ENCODE measurements at places on chromosomes 12 and 14.

DNA sequence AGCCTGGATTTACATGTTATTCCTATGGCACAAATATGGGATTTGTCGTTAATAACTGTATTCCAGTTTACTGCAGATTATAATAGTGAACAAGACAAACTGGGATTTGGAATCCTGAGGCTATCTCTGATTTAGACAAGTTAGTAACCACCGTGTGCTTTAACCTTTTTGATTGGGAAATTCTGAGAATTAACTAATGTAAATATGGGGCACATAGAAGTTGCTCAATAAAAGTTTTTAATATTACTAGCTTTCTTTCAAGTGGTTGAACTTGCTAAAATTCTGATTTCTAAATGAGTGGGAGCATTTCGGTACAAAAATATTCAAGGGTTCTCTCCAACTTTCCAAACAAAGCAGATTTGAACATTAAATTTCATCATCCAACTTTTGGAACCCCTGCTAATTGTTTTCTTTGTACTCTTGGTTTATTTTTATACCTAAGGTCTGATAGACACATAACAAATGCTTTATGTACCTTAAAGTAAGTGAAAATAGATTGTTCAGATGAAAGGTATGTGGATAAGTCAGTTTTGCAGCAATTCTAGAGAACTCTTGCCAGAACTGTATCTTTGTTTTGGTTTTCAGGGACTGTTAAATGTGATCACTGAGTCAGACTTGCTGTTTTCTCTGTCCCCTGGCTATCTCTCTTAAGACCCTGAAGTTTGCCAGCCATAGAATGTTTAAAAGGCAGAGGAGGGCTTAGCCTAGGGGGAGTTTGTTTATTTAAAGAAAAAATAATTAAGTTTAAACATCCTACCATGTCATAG is 57.5 kb downstream of the FRS2 start:
- no peak for DNase-seq

- DNase-seq = no peak
Measured at GRCh38 chr14:88026890-88027289, 22.0 kb downstream of the GPR65 start.

DNA sequence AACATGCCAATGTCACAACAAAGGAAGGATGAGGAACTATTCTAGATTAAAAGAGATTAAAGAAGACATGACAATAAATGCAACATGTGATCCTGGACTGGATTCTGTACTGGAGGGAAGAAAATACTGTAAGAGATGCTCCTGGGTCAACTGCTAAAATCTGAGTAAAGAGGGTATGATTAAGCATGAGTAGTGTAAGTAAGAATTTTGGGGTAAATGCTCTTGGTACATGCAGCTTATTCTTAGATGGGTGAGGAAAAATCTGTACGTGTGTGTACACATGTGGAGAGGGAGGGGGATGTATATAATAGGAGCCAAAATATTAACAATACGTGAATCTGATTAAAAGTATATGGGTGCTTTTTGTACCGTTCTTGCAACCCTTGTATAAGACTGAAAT is 66.0 kb downstream of the CDC42BPB start:
- no peak for DNase-seq

- no peak for DNase-seq
Measured at GRCh38 chr12:52246720-52247621, 13.9 kb downstream of the KRT7 start.

- DNase-seq = no peak
Measured at GRCh38 chr14:61516964-61517653, 178.2 kb upstream of the HIF1A start.

- DNase-seq = no peak
Measured at GRCh38 chr14:72826039-72826438, 67.9 kb downstream of the DPF3 start.

DNA sequence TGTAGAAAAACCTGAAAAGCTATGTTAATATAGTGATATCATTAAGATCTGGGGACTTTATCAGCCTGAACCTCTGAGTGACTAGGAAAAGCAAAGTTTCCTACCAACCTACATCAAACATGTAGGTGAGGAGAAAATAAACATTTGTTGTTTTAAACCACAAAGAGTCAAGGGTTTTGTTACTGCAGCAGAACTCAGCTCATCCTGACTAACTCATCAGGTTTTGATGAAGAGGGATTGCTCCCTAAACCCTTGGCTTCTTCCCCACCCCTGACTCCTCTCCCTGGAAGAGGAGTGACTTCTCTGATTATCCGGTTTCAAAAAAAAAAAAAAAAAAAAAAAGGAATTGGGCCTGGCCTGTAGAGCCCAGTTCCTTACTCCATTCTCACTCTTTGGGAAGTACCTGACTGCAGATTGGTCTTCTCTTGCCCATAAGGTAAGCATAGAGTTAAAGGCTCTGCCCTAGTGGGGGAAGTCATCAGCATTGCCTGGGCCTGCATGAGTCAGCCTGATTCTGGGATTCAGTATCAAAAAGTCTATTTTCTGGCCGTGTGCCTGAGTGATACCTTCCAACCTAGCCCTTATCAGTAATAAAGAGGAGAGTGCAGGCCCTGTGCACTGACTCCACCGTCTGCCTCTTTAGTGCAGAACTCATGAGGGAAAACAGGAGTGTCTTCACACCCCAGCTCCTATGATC is 16.9 kb downstream of the BDKRB1 start:
- no peak for DNase-seq

GRCh38 chr14:95228240-95228639 is 70.9 kb upstream of the DICER1 start:
- no peak for DNase-seq

GRCh38 chr14:64201296-64201695 is 92.9 kb downstream of the ESR2 start:
- no peak for DNase-seq

GRCh38 chr12:89988188-89988915 is 279.7 kb upstream of the ATP2B1 start:
- no peak for DNase-seq

- DNase-seq = no peak
Measured at GRCh38 chr14:81161088-81161487, 59.7 kb downstream of the GTF2A1 start.

DNA sequence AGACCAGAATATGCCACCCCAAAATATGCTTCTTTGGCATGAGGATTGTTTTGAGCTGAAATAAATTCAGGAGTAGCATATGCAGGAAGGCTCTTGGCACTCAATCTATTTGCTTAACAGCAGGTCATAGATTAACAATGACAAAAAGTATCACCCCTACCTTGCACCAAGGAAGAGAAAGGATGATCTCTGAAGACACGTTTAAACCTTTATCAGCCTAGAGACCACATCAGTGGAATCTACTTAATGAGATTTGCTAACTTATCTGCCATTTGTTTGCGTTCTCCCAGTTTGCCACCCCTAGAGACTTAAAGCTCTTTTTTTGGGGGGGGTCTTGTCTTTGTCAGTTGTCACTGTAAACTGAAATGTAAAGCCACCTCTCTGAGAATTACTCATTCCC is 1278.7 kb upstream of the USP15 start:
- no peak for DNase-seq

DNA sequence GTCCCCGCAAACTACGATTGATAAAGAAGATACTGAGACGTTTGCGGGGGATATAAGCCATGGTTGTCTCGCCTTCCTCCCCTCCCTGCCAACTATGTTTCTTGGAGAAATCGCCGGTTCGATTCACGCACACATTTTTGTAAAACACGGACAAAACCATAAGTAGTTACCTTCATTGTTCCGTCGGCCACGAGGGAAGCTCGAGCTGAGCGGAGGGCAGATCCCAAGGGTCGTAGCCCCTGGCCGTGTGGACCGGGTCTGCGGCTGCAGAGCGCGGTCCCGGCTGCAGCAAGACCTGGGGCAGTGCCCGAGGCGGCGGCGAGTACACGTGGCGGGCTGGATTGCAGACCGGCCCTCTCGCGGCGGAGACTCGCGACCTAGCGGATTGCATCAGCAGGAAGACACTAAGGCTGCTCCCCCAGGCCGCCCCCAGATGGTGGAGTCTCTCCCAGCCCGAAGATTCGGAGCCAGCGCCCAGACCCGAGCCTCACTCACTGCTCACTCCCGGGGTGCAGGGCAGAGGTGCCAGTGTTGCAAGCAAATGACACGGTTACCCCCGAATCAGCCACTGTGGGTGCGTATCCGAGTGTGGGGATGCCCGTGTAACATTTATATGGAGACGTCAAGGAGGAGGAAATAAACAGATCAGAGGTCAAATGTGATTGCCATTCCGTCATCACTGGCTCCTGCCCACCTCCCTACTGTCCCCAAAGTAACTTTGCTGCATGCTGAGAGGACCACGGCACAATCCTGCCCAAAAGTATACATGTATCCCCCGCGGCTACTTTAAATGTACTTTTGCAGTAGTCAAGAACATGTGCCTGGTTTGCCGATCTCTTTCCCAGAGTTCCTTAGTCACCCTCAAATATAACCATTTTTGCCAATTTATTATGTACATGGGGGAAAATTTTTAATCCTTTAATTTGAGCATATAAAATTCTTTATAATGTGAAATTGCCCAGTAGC is at the start of gene BCAT1:
Gene BCAT1, minus strand, starts transcription at position 345 of the 966 bp plus-strand sequence. Its CDS starts 169 bp downstream, at position 176.
- DNase-seq = peak; percentile 65

- no peak for DNase-seq
Measured at GRCh38 chr12:103494051-103494733, 1.6 kb downstream of the C12orf42 start.

DNA sequence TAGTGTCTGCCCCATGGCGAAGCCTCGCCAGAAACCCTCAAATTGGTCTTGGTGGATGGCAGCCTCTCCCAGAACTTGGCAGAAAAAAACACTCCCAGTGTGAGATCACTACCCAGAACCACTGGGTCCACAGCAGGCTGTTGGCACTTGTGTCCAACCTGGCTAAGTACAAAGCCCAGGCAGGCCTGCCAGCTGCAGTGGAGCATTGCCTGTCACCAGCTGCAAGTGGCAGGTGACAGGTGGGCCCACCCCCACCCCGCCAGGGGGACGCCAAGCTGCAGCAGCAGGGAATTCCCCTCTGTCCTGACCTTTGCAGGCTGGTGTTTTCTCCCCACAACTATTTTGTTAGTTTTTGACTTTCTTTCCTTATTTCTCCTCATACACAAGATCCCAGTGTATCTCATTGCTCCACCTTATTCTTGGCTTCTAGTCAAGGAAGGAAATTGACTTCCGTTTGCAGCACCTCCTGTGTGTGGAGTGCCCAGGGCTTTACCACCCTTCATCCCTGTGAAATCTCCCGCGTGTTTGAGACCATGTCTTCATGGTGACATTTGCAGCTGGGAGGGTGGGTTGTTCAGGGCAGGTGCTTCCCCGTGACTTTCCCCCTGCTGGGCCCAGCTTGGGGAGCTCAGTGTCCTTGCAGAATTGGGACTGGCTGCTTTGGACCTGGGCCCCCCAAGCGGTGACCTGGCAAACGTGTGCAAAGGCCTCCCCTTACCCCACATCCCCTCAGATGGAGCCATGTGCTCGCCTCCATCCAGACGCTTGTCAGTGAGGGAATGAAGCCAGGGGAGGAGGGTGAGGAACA is 73.8 kb upstream of the RIN3 start:
- DNase-seq = no peak

- no peak for DNase-seq
Measured at GRCh38 chr12:89976866-89977265, 268.2 kb upstream of the ATP2B1 start.

- peak; percentile 91 for DNase-seq
Measured at GRCh38 chr14:106372870-106373652, 846.7 kb downstream of the TMEM121 start.

GRCh38 chr14:50719911-50720759 is 52.0 kb upstream of the SAV1 start:
- DNase-seq = no peak

DNA sequence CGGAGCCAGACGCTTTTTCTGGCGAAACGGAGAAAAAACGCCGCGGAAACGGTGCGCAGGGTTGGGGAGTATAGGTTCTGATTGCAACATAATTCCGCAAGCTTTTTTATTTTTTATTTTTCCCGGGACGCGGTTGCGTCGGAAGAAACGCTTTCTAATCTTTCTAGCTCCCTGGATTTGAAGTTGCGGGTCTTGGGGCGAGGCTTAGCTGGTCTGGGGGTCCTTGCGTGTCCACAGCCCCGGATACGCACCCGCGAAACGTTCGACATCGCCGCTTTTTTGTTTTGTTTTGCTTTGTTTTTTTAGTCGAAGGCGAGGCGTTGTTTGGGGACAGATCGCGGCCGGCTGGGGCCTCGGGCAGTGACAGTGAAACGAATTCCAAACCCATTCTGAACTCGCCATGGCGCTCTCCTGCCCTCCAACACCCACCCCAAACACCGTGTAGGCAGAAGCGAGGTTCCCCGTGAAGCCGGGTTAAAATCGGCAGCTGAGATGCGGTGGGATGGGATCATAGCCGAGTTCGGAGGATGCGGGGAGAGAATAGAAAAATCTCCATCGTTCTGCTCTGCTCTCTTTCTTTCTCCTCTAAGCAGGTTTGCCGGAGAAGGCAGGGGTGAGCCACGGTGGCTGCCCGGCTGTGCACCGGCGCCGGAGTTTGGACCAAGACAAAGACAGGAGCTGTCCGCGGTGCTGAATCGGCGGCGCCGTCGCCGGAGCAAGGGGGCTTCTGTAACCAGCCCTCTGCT is 8.1 kb upstream of the LHX5 start:
- peak; percentile 59 for DNase-seq

GRCh38 chr12:15842108-15842507 is 40.1 kb upstream of the STRAP start:
- DNase-seq = no peak

- no peak for DNase-seq
Measured at GRCh38 chr12:94597268-94597667, 53.1 kb downstream of the TMCC3 start.

DNA sequence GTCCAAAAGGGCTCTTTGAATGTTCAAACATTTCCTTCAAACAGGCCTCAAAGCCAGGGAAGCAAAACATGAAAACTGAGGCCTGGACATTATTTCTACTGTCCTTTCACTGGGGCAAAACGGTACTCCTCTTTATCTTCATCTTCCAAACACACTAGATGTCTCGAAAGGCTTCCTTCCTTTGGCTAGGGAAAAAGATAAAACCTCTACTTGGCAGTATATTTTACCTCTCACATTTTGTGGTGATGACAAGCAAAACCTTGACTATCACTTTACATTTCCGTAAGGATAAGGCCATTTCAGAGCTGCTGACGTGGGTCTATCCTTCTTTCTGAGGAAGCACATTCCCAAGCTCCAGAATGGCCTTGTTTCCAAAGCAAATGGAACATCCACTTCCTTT is 9.9 kb downstream of the STAB2 start:
- DNase-seq = no peak

- no peak for DNase-seq
Measured at GRCh38 chr12:11059784-11060183, 2.3 kb downstream of the TAS2R46 start.

- DNase-seq = no peak
Measured at GRCh38 chr12:123807002-123807401, 44.9 kb downstream of the DNAH10 start.

- DNase-seq = no peak
Measured at GRCh38 chr14:82414853-82415539, 881.3 kb upstream of the SEL1L start.

DNA sequence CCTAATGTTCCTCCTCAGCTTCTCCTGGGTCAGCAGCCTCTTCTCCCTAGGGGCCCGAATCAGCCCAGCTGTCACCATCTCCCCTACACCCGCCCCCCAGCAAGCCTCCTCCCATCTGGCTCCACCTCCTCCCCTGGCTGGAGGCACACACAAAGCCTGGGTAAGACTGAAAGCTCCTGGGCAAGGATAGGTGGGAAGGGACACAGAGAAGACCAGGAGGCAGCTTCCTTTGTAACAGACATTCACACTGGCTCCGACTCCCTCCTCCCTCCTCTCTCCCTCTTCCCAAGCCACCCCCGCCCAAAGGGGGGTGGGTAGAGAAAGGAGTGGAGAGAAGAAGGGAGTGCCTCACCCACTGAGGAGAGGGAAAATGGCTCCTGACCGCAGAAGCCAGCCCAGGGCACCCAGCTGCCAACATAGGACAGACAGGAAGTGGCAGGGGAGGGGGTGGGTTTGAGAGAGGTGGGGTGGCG is 4.0 kb downstream of the CHD4 start:
- peak; percentile 29 for DNase-seq

GRCh38 chr12:122333142-122334087 is 67.1 kb upstream of the VPS33A start:
- no peak for DNase-seq

Data from activated CD4-positive, alpha-beta T cell treated with anti-CD3 and anti-CD28 coated beads for 48 hours (primary cell).